Astrocyte of the hippocampus (primary cell): ENCODE measurements at places on chromosomes 1 and 21.

- no peak for DNase-seq
Observed at GRCh38 chr1:244968471-244968871, 104.1 kb upstream of the HNRNPU start.

DNA sequence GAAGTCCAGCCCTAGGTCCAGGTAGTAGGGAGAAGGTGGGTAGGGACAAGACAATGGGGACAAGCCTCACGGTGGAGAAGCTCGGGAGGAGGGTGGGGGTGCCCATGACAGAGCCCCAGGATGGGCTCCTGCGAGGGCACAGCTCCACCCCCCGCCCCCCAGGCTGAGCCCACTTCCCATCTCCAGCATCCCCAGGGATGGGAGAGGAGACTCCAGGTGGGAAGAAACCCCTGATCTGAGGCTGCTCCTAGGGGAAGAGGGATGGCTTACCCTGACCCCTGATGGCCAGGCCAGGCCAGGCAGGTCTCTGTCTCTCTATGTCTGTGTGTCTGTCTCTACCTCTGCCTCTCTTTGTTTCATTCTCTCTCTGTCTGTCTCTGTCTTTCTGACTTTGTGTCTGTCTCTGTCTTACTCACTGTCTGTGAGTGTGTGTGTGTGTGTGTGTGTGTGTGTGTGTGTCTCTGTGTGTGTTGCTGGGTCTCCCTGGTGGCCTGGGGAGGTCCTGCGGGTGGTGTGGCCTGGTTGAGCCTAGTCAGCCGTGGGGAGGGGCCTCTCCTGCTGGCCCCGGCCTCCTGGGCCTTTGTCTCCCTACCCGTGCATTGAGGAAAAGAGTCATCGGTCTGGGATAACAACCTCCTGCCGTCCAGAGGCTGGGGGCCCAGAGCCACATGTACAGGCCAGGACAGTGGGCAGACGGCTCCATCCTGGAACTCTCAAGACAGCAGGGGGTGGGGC lies 45.7 kb downstream of the WNT9A start:
- DNase-seq = peak; percentile 43

GRCh38 chr1:220991506-220991905 lies 112.3 kb downstream of the HLX start:
- DNase-seq = no peak

DNA sequence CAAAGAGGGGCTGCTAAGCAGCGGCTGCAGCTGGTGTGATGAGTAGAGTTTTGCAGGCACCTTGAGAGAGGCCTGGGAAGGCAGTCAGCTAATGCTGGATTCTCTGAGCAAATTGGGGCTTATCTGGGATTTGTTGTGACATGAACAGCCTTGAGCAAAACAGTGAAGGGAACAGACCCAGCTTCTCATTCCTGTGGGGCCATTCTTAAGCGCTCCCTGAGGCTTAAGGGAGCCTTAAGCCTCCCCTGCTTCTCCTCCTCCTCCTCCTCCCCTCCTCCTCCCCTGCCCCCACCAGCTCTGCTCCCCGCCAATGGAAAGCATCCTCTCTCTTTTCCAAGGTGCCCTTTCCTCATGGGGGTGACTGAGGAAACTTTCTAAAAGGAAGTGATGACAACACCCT lies 21.3 kb downstream of the HMGCS2 start:
- DNase-seq = peak; percentile 11

GRCh38 chr1:214438075-214438474 lies 113.3 kb downstream of the PTPN14 start:
- DNase-seq = no peak

DNA sequence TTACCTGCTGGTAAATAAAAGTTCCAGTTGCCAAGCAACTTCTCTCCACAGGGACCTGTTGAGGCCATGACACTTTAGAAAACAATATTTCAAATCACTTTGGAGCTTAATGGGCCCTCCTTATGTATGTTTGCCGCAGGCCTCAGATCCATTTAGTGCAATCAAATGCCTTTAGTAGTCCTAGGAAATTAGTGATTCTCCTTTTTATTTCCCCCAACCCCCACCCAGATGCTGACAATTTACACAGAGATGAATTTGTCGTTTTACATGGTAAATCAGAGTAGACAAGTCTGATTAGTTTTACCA lies 83.6 kb downstream of the CLIC4 start:
- no peak for DNase-seq

- DNase-seq = no peak
Observed at GRCh38 chr1:91501523-91501851, 836 bp downstream of the CDC7 start.

DNA sequence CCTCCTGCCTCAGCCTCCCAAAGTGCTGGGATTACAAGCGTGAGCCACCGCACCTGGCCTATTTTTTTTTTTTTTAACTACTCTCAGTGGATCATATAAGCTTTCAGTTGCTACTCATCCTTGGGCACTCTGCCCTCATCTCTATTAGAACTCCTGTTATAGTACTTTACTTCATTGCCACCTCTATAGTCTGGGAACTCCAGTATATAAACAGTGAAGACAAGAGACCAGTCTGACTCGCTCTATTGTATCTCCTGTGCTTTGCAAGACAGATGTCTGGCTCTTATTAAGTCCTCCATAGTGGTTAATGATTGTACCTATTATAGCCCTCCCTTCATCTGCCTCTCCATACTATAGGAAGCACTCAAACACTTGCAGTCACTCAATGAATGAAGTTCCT lies 15.1 kb downstream of the KHDRBS1 start:
- DNase-seq = no peak

DNA sequence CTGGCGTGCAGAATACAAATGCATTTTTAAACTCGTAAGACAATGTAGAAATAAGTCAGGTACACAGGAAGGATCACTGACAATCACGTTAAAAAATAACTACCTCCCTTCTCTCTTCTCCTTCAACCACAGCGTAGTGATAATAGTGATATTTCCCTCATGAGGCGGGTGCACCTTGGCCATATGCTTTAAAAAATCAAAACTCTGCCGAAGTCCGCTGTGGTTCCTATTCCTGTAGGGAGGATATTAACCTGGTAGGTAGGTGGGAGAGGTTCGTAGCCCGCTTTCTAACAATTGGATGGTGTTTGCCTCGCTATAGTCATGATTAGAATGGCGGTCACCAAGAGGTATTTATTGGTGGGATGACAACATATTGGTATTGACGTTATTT lies 732 bp downstream of the GREM2 start:
- no peak for DNase-seq

GRCh38 chr1:222618880-222619596 lies 1.1 kb downstream of the MIA3 start:
- peak; percentile 59 for DNase-seq
